Calu3 (cell line): ENCODE measurements at places on chromosomes 12 and 14. TPM values are rescaled to one million over a fixed set of nuclear protein-coding genes. Genes with fewer than 3 reads are reported as not detected.

GRCh38 chr12:47882781-47883546 lies 21.8 kb downstream of the VDR start:
- H3K4me3 ChIP-seq, result no peak overlapping the region
- H3K27me3 ChIP-seq, result no peaks in the 10 kb centered on the region
- H3K27ac ChIP-seq, result no peak overlapping the region
- H3K4me1 ChIP-seq, result peaks cover 24% of the 10 kb centered on the region
- peaks cover 5% of the 10 kb centered on the region for H3K36me3 ChIP-seq

GRCh38 chr14:30339311-30339901 lies 219.6 kb upstream of the G2E3 start:
- no peak overlapping the region for H3K4me3 ChIP-seq
- no peak for DNase-seq
- H3K27ac ChIP-seq, result no peak overlapping the region
- peaks cover 24% of the 10 kb centered on the region for H3K27me3 ChIP-seq

GRCh38 chr14:65303899-65304222 lies 108.7 kb upstream of the FUT8 start:
- peaks cover 13% of the 10 kb centered on the region for H3K36me3 ChIP-seq
- peaks cover 56% of the 10 kb centered on the region for H3K4me1 ChIP-seq
- H3K4me3 ChIP-seq, result no peak overlapping the region
- DNase-seq, result no peak
- peak overlapping the region; percentile 75 for H3K27ac ChIP-seq

- H3K27me3 ChIP-seq, result no peaks in the 10 kb centered on the region
- no peak overlapping the region for H3K27ac ChIP-seq
- H3K36me3 ChIP-seq, result peaks cover 12% of the 10 kb centered on the region
- no peak for DNase-seq
- H3K4me1 ChIP-seq, result peaks cover 40% of the 10 kb centered on the region
These were observed 28.8 kb downstream of the PHLDA1 start for GRCh38 chr12:76002598-76003354.

DNA sequence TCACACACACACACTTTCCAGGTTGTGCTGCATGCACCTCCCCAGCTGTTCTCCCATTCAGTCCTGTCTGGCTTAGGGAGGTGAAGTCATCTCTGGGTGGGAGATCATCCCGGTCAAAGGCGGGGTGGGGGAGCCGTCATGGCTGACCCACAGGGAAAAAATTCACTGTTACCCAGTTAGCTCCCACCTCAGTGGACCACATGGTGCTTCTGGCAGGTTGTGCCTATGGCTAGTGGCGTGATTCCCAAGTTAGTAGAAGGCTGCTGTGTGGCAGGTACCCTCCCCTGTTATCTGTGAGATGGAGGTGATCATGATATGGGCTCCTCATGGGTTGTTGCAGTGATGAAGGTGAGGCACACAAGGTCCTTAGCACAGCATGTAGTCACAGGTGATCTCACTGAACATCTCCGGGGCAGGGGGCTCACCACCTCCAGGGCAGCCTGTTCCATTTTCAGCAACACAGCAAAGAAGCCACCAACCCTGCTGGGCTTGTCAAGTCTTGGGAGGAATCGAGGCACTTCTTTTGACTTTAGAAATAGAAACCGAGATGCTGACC lies 154.9 kb upstream of the CCND2 start:
- peaks cover 65% of the 10 kb centered on the region for H3K27me3 ChIP-seq
- DNase-seq, result no peak
- H3K4me3 ChIP-seq, result no peak overlapping the region
- no peaks in the 10 kb centered on the region for H3K4me1 ChIP-seq

DNA sequence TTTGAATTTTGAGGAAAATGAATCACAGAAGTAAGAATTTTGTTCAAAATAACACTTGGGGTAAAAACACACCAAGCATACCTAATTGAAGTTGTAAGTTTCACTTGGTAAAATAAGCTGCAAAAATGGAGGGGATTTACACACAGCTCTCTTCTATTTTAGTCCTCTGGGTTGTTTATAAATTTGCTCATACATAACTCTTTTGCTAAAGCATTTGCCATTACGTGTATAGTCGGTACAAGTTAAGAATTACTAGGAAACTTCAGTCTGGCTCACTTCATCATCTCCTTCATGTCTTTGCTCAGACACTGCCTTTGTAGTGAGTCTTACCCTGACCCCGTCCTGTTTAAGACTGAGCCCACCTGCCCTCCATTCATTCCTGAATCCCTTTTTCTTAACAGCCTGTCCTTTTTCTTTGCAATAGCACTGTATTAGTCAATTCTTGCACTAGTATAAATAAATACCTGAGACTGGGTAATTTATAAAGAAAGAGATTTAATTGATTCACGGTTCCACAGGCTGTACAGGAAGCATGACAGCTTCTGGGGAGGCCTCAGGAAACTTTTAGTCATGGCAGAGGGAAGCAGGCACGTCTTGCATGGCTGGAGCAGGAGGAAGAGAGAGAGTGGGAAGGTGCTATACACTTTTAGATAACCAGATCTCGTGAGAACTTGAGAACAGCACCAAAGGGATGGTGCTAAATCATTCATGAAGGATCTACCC lies 451.1 kb downstream of the PCNX1 start:
- no peak for DNase-seq
- no peaks in the 10 kb centered on the region for H3K36me3 ChIP-seq
- H3K27ac ChIP-seq, result no peak overlapping the region
- no peak overlapping the region for H3K4me3 ChIP-seq
- H3K4me1 ChIP-seq, result no peaks in the 10 kb centered on the region
- H3K27me3 ChIP-seq, result no peaks in the 10 kb centered on the region

DNA sequence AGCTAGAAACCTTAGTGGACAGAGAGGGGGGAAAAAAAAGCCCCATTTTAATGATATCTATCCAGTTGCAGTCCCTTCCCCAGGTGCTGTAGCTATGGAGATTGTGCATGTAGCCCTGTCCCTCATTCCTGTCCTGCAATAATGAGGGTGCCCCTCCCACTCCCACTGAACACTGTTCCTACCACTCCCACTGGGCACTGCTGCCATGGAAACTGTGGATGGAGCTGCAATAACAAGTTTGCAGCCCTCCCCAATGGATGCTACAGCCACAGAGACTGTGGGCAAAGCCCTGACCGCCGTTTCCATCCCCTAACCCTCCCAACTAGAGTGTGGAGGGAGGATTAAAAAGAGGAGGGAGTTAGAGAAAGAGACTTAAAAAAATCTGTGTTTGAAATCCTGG lies 238.3 kb downstream of the FUT8 start:
- H3K27ac ChIP-seq, result no peak overlapping the region
- H3K4me1 ChIP-seq, result no peaks in the 10 kb centered on the region
- H3K36me3 ChIP-seq, result peaks cover 20% of the 10 kb centered on the region
- no peaks in the 10 kb centered on the region for H3K27me3 ChIP-seq
- DNase-seq, result no peak

The UBC gene
- total RNA-seq, result 1,247 and 1,434 TPM in 2 replicates
